Karpas-422 (cell line): ENCODE measurements at places on chromosomes 7 and 10. TPM values are rescaled to one million over a fixed set of nuclear protein-coding genes. Genes with fewer than 3 reads are reported as not detected.

GRCh38 chr7:883055-884021 lies 7.0 kb downstream of the GET4 start:
- H3K4me1 ChIP-seq, result peaks cover 2% of the 10 kb centered on the region
- no peak for DNase-seq
- H3K4me3 ChIP-seq, result no peak overlapping the region
- H3K36me3 ChIP-seq, result peaks cover 2% of the 10 kb centered on the region; the same call in 1 of the 2 replicates

- H3K4me3 ChIP-seq, result peak overlapping the region; percentile 55
- no peaks in the 10 kb centered on the region for H3K36me3 ChIP-seq
- peaks cover 57% of the 10 kb centered on the region for H3K4me1 ChIP-seq
These were observed 10.3 kb downstream of the PKD1L1 start for GRCh38 chr7:47937711-47938573.

GRCh38 chr10:16611037-16611436 lies 89.4 kb upstream of the C1QL3 start:
- no peak overlapping the region for H3K27ac ChIP-seq
- H3K4me3 ChIP-seq, result no peak overlapping the region
- no peak for DNase-seq

DNA sequence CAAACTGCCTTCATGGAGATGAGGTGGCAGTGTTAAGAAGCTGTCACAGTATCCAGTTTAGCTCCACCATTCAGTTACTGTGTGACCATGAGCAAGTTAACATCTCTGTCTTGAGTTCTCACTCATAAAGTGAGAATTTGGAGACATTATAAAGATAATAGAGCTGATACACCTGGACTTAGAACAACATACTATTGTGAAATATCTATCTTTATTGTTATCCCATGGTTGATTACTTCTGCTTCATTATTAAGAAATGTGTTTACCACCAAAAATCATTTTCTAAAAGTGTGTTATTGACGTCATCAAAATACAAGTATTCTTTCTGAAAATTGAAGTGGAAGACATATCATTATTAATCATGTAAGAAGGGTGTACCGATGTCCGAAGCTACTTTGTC lies 166.9 kb downstream of the SEMA3A start:
- no peak overlapping the region for H3K4me3 ChIP-seq
- no peaks in the 10 kb centered on the region for H3K36me3 ChIP-seq
- no peak overlapping the region for H3K27ac ChIP-seq
- H3K27me3 ChIP-seq, result no peaks in the 10 kb centered on the region
- no peaks in the 10 kb centered on the region for H3K4me1 ChIP-seq

GRCh38 chr7:129774359-129774758 lies 162.8 kb downstream of the NRF1 start:
- DNase-seq, result no peak
- H3K27me3 ChIP-seq, result no peaks in the 10 kb centered on the region
- no peak overlapping the region for H3K27ac ChIP-seq
- peaks cover 34% of the 10 kb centered on the region for H3K4me1 ChIP-seq
- H3K4me3 ChIP-seq, result no peak overlapping the region

Gene CNNM1
- total RNA-seq, result not detected in 2 replicates

Gene RFC2
- total RNA-seq, result 18.9 and 27.3 TPM in 2 replicates

Gene ADRA2A
- total RNA-seq, result 0.04 TPM in 1 of 2 replicates, not detected in the other

Gene MYH16
- total RNA-seq, result not detected in 2 replicates
